Aorta (tissue), 5 donors: ENCODE measurements at places on chromosomes 12 and 14. TPM values are rescaled to one million over a fixed set of nuclear protein-coding genes. Genes with fewer than 3 reads are reported as not detected.

GRCh38 chr12:57549909-57550640, at the start of gene KIF5A:
TSS of gene KIF5A (plus strand) at chr12:57550044. CDS start at chr12:57550272, 228 bp downstream.
- peak; percentile 80 for DNase-seq

OVCH1 gene
- polyA plus RNA-seq: 0.38 TPM

- no peak for DNase-seq
Measured at GRCh38 chr12:79409562-79409961, 281.2 kb downstream of the PAWR start.

CFAP54 gene
- not detected for polyA plus RNA-seq
